Caudate nucleus (tissue), 63 donors: ENCODE measurements at places on chromosomes 2 and 18.

DNA sequence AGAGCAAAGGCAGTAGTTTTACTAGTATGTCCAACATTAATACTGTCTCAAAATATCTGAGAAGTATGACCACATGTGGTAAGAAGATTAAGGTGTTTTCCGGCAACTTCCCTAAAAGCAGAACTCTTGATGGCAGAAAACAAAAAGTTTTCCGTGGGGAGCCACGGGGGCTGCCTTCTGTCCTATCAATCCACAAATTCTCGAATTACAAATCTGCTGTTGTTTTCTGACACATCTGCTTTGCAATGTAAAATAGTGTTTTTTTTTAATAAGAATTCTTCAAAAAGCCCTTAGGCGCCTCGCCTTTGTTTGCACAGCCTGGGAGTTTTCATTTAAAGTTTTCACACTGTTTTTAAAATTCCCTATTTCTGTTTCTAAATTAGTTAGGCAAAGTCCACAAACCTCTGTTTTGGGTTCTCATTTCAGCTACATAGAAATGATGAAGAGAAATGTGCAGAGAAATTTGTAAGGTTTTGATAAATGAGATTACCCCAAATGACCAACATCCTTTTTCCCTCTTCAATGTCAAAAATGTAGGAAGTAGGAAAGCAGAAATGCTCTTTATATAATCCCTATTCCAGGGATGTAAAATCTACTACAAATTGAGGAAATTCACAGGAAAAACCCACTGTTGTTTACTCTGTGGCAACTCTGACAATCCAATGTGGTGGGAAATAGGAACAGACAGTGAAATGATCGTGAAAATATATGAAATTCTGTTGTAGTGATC is 385.8 kb downstream of the ZEB2 start:
- DNase-seq = no peak

GRCh38 chr2:175450029-175450760 is 268.7 kb upstream of the ATP5MC3 start:
- no peak for DNase-seq

DNA sequence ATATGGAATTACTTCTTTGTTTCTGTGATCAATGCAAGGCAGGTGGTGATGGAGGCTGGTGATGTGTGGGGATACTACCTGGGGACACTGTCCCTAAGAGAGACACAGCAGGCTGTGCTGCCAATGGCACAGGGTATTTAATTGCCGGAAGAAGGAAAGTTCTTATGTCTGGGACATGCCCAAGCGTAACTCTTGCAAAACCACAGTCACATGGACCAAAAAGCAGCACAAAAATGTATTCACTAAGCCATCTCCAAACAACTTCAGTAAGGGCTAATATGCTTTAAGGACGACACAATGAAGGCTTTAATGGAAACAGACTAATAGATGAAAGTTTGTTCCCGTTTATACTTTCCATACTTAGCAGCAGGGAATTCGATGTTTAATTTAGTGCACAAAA is 49.7 kb upstream of the AP1S3 start:
- DNase-seq = no peak

DNA sequence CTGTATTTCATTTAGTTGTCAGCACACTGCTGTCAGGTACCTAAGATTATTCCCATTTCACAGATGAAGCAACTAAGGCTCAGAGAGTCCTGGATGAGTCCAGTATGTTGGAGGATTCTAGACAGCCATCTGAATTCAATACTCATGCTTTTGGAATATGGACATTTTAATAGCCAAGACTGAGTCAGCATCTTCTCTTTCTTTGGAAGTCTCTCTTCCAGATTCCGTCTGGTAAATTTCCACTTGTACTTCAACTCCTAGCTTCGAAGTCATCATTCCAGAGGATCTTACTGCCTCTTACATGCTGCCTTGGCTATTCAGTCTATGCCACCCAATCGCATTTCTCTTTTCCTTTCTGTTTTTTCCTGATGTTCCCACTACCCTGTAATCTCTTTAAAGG is 40.6 kb downstream of the INSIG2 start:
- DNase-seq = no peak

GRCh38 chr2:107364361-107364950 is 462.2 kb upstream of the RGPD4 start:
- no peak for DNase-seq

DNA sequence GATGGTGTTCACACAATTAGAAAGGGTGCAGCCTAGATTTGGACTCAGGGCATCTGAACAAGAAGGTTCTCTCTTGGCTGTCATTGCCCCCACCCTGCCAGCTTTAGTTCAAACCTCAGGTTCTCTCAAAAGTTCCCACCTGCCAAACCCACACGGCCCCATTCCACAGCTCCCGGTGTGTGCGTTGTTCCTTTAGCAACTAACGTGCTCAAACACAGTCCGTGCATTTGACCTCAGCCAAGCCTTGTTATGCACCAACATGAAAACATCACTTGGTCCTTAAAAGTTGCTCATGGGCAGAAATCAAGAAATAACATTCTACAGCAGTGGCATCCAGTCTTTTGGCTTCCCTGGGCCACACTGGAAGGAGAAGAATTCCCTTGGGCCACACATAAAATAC is 32.0 kb downstream of the LOXHD1 start:
- DNase-seq = no peak

- no peak for DNase-seq
These were observed 2.4 kb downstream of the FHL2 start for GRCh38 chr2:105396254-105397024.
